ENCODE measurements at places on chromosomes 5 and 9.

DNA sequence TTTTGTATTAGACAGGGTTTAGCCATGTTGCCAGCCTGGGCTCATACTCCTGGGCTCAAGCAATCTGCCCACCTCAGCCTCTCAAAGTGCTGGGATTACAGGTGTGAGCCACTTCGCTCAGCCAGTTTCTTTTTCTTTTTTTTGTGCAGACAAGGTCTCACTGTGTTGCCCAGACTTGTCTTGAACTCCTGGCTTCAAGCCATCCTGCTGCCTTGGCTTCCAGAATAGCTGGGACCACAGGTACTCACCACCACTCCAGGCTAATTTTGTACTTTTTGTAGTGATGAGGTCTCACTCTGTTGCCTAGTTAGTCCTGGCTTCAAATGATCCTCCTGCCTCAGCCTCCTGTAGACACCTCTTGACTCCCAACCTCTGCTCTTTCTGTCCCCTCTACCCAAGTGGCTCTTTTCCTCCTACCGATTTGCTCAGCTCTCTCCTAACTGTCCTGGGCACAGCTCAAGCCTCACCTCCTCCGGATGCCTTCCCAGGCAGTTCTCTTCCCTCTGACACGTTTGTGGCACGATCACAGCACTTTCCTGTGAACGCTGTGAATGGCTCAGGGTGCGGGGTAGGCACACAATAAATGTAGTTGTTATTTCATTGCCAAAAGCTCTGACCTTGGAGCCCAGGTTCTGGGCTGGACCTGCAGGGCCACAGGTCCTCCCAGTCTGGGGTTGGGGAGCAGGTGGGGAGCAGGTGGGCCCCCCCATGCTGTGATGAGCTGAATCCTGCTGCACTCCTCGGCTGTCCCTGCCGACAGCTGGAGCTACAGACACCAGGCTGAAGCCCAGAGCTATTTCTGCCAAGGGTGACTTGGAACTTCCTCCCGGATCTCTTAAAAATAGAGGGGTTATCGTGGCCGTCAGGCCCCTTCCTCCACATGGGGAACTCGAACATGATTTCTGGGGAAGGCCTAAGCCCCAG lies 23.9 kb downstream of the GFI1B start:
- no peak for DNase-seq

DNA sequence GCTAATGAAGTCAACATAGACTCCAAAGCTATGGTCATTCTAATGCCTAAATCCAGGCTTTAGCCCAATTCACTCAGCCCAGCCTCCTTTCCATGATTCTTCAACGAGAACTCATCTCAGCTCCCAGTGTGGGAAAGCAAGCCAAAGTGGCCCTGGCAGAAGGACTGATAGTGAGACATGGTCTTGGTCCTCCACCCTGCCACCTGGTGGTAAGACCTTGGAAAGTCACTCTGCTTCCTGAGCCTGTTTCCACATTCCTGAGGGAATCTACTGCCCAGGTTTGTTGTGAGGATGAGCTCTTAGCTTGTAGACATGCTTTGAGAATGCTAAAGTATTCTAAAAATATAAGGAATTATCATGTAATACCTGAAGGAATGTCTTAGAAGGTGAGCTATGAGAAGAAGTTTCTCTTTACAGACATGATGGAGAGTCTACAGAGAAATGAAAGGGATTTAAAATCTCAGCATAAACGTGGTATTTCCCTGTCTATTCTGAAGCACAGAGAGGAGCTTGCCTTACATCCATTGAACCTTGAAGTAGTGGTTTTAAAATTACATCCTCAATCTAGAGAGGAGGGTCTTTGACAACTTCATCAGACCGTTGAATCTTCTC lies 173.5 kb downstream of the TRIM32 start:
- DNase-seq = no peak

DNA sequence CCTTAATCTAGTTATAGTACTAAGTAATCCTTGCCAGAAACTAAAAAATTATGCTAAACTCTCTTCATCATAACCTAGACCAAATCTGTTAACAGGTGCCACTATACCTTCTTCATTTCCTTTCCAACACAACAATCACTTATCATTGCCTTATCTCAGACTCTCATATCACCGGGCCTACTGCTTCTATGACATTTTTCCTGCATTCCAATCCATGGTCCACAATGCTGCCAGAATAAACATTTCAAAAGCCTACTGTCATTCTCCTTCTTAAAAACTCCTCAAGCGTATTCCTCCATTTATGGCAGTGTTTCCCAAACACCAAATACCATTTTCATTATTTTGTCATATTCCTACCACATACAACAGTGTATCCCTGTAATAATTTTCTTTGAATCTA lies 6.5 kb downstream of the PPP6C start:
- DNase-seq = no peak

- DNase-seq = no peak
Measured at GRCh38 chr9:33265211-33265865, 489 bp downstream of the CHMP5 start.

- no peak for DNase-seq
Measured at GRCh38 chr9:93120846-93121315, 13.2 kb downstream of the NINJ1 start.

GRCh38 chr5:54996466-54996865 lies 11.1 kb upstream of the ESM1 start:
- DNase-seq = no peak

DNA sequence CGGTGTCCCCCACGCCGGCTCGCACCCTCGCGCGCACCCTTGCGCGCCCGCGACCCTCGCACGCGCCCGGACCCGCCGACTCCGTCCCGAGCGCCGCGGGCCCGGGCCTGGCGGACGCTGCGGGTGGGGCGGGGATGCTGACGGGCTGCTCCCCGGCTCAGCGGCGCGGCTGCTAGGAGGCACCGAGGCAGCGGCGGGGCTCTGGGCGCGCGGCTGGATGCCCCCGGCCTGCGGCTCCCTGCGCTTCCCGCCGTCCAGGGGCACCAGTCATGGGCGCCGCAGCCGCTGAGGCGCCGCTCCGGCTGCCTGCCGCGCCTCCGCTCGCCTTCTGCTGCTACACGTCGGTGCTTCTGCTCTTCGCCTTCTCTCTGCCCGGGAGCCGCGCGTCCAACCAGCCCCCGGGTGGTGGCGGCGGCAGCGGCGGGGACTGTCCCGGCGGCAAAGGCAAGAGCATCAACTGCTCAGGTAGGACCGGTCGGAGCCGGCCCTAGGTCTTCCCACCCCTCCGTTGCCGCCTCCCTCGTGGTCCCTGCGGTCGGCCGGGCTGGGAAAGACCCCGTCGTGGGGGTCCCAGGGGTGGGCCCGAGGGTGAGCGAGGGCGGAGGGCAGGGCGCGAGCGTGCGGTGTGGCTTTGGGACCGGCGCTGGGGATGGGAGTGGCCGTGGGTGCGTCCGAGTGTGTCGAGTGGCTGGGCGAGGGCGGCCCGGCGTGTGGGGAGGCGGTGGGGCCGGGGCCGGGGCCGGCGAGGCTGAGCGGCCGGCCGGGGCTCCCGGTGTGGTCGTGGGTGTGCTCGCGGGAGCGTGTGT lies 530 bp downstream of the TMEFF1 start:
- no peak for DNase-seq

DNA sequence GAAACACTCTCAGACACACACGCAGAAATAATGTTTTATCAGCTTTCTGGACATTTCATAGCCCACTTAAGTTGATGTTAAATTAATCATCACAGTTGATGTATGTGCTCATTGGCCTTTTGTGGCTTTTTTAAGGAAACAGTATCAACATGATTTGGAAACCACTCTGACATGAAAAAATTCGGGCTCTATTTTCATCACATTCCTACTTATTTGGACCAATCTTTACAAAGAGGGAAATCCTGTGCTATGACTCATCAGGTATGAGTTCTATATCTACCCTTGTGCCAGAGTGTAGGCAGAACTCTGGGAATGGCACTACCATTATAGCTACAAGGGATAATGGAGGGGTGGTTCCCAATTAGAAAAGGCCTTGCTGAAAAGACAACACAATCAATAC lies 388.4 kb upstream of the PTGER4 start:
- no peak for DNase-seq

- DNase-seq = no peak
Measured at GRCh38 chr5:73137563-73138530, 17.5 kb downstream of the TMEM171 start.

DNA sequence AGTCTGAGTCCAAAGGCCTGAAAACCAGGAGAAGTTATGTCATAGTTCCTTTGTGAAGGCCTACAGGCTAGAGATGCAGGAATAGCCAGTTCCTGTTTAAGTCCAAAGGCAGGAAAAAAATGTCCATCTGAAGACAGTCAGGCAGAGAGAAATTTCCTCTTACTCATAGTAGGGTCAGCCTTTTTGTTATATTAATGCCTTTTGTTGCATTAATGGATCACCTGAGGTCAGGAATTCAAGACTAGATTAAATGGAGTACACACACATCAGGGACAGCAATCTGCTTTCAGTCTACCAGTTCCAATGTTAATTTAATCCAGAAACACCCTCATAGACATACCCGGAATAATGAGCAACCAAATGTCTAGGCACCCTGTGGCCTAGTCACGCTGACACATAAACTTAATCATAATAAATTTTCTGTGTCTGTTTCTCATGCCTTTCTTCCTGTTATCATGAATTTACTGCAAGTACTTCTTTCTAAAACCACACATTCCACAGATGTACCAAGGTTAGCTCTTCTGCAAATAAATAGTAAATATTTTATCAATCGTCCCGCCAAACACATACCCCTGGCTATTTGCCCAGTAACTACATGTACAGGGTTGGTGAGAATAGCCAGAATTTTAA lies 703.9 kb downstream of the EFNA5 start:
- no peak for DNase-seq

- DNase-seq = no peak
Measured at GRCh38 chr9:124010303-124010664, 1.3 kb upstream of the LHX2 start.

GRCh38 chr5:168311061-168311566 lies 19.7 kb downstream of the WWC1 start:
- no peak for DNase-seq

DNA sequence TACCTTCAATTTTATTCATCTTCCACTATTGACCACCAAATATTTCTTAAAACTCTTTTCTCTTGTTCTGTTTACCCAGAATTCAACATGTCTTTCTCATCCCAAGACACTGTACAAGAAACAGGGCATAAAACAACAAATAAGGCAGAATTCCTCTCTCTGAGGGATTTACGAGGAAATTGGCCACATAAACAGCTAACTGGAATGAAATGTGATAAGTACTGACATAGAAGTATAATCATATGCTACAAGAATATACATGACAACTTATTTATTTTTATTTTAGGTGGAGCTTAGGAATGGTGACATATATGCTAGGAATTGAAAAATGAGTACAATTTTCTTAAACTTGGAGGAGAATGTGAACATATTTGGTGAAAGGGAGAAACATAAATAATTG lies 48.8 kb upstream of the FBN2 start:
- no peak for DNase-seq

DNA sequence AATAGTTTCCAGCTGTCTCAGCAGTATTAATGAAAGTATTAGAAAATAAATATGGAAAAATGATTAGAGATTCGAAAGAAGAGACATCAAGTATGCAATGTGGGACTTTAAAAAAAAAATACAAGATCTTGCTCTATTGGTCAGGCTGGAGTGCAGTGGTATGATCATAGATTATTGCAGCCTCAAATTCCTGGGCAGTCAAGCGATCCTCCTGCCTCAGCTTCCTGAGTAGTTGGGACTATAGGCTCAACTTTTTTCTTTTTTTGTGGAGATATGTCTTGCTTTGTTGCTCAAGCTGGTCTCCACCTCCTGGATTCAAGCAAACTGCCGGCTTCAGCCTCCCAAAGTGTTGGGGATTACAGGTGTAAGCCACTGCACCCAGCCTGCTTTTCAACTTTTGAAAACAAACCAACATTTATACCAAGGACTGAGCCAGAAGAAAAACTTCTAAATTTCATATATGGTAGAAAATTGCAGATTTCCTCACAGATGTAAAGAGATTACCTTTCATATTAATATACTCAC lies 323.1 kb downstream of the ADGRV1 start:
- DNase-seq = no peak

GRCh38 chr5:17243287-17244063 lies 26.0 kb downstream of the BASP1 start:
- DNase-seq = no peak

- no peak for DNase-seq
Measured at GRCh38 chr5:54180630-54181031, 129.7 kb downstream of the ARL15 start.

- no peak for DNase-seq
Measured at GRCh38 chr9:83449983-83450382, 88.2 kb downstream of the FRMD3 start.

DNA sequence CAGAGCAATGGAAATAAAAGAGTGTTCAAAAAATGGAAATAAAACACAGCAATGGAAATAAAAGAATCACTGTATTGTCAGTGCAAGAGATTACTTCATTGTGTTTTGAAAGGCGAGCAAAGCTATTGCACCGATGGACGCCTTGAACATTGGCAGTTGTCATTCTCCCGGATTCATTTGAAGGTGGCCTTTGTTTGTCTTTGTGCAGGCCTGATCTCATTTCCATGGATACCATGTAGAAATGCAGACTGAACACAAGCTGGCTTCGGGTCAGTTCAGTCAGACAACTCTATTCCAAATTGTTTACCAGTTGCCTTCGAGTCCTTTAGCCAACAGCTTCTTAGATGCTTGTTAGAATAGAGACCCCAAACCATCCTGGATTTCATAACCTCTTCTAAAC lies 8.3 kb downstream of the ITGA2 start:
- DNase-seq = no peak

DNA sequence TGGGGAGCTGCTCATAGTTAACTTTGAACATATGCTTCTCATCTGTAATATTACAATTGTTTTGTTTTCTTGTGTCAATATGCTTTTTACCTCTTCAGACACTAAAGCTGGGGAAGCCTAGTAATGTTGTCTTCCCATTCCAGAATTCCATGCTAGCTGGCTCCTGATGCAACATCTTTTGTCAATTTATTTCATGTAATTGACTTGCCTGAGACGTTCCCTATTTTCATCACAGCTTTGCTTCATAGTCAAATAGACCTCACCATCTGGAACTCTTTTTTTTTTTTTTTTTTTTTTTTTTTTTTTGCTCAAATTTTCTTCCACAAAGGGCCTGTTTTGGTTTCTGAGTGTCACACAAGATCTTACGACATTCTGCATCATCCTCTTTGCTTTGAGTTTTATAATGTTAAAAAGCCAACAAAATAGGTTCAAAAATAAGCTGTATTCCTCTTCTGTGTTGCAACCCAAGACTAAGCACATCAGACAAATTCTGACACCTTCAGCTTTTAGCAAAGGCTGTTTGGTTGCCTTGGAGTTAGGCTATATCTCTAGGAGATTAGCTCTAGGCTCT lies 235.2 kb downstream of the NR3C1 start:
- DNase-seq = no peak

GRCh38 chr5:180049185-180049548 lies 22.4 kb downstream of the RNF130 start:
- no peak for DNase-seq

GRCh38 chr5:149708981-149709594 lies 21.0 kb upstream of the PPARGC1B start:
- no peak for DNase-seq

Measured in stimulated activated CD8-positive, alpha-beta memory T cell treated with anti-CD3 and anti-CD28 coated beads, Interleukin-4, amount 100 ng/mL, for 1 hour (primary cell).